ENCODE measurements at places on chromosomes 2 and 18.

DNA sequence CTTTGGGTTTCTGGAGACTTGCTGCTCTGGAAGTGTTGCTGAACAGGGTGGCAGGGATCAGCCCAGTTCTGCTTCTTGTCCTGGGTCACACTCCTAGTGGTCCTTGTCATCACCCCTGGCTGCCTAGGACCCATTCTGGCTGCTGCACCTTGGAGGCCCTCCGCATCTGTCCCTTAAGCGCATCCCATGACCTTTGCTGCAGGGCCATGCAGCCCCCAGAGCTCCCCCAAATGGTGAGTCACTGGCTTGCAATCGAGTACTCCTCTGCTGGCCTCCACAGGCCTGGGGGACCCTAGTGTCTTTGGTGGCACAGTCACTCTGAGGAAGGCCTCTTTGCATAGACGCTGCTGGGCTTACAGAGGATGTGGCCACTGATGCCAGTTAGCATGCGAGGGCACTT is 188.5 kb downstream of the ASB1 start:
- DNase-seq, result no peak

- no peak for DNase-seq
Observed at GRCh38 chr2:59217360-59217759, 976.2 kb upstream of the FANCL start.

GRCh38 chr2:190726255-190726654 is 77.4 kb downstream of the NAB1 start:
- DNase-seq, result no peak

- DNase-seq, result peak; percentile 17
Observed at GRCh38 chr2:121362774-121363173, 77.8 kb upstream of the TFCP2L1 start.

DNA sequence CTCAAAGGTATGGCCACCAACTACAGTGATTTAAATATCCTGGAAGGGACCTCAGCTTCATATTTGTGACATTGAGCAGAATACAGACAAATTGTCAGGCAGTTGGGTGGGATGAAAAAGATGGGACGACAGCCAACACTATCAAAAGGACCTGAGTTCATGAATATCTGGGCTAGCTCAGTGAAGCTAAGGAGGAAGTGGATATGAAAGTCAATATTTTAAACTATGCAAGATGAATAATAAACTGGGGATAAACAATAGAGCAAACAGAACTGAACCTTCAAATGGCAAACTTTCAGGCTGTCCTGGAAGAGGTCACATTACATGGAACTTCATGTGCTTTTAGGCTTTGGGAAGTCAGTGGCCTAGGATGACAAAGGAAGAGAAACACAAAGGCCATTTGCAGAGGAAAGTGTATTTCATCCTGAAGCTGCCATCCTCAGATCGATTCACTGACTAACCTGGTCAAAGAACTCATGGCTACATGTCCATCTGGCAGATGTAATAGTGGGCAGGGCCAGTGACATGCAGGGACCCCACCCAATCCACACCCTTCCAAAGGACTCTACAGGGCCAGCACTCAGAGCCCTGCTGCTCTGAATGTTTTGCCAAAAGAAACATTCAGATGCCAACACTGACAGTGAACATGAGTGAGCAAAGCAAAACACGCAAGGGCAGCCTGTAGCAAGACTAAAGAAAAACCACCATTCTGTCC is 175.7 kb downstream of the ETAA1 start:
- DNase-seq, result no peak

- DNase-seq, result no peak
Observed at GRCh38 chr18:3251963-3252277, 4.3 kb downstream of the MYL12A start.

GRCh38 chr2:85708641-85709040 is 14.5 kb downstream of the GNLY start:
- DNase-seq, result no peak

DNA sequence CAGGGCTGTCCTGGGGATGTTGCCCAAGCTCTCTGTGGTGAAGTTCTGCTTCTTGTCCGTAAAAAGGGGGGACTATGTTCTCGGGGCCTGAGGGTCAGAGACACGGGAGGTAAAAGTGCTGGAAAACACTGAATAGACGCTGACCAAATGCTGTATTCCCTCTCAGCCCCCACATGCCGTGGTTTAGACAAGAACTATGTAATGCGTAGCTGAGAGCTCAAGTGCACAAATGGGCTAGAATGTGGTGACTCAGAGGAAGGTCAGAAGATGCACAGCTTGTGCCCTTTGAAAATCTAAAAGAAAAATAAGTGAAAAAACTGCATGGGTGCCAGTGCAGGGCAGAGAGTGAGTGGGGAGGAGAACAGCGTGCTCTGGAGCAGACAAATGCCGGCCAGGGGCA is 80.3 kb upstream of the MAP4K4 start:
- no peak for DNase-seq

All from NCI-H1092 treated with DMSO at 0.1 percent for 48 hours (cell line).